ENCODE measurements at places on chromosomes 7 and 10.

DNA sequence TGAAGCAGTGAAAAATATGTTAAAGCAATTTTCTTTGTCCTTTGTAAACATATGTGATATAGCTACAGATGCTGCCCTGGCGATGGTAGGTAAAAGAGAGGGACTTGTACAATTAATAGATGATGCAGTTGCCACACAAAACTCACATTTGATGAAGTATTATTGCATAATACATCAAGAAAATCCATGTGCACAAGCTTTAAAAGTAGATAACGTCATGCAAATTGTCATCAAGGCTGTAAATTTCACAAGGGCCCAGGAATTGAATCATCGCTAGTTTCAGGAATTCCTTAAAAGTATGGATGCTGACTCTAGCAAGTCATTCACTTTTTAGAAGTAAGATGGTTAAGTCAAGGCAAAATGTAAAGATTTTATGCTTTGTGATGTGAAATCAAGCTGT is 10.0 kb downstream of the CYP3A5 start:
- no peak for ATAC-seq

DNA sequence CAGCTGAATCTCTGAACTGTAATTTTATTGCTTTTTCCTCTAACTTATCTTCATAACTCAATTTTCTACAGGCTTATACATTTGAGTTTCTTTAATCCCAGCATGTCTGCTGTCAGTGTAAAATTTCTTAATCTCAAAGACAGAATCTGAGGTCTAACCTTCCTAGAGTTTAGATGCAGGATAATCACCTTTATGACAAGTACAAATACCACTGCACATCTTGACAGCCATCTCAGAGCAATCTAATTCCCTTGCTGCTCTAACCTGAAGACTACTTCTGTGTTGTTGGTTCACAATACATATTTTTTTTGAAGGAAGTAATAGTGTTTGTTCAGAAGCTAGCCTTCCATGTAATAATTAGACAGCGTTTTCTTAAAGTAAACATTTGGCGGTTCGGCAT is 424.2 kb upstream of the ZWINT start:
- no peak for ATAC-seq

DNA sequence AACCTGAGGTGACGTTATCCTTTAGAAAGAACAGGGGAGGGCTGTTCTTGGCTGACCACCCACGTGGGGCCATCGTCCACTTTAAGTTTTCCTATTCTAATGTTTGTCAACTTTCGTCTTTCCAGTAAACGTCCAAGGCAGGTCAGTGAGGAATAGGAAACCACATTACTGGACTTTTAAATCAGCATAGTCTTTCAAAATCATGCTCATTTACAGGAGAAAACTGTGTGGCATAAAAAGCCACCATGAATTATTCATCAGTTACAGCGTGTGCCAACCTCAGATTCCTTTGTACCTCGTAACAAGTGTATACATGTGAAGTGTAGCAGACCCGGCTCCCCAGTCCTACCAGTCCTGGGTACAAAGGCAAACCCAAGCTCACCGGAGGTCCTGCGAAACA is 25.1 kb upstream of the ABLIM1 start:
- no peak for ATAC-seq

DNA sequence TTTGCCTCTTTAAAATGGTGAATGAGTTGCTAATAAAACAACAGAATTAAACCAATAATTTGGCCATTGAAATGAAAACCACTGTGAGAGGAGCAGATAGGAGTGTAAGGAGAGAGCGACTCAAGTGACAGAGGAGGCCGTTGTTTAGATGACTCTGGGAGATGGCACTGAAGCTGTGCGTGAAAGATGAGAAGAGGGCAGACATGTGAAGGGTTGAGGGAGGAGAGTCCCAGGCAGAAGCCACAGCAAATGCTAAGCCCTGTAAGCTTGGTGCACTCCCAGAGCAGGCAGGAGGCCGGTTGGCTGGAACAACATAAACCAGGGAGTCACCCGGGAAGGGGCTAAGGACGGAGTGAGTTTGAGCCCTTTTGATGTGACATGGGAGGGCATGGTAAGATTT is 814 bp upstream of the OPALIN start:
- ATAC-seq: no peak

DNA sequence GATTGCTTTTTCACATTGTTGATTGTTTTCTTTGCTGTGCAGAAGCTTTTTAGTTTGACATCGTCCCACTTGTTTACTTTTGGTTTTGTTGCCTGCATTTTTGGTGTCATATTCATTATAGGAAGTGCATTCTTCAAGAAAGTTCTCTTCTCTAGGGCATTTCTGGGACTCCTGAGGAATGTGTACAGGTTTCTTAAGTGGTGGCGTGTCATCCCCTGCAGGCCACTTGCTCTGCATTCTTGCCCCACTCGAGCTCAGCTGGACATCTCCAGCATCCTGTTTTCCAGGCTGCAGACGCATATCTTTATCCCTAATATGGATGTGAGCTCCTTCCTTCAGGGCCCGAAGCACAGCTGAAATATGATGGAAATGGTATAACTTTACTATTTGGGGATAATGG is 255.6 kb upstream of the HABP2 start:
- no peak for ATAC-seq

- no peak for ATAC-seq
Observed at GRCh38 chr7:112059675-112060074, 146.5 kb downstream of the DOCK4 start.

GRCh38 chr7:51455948-51456347 is 139.3 kb upstream of the COBL start:
- no peak for ATAC-seq

DNA sequence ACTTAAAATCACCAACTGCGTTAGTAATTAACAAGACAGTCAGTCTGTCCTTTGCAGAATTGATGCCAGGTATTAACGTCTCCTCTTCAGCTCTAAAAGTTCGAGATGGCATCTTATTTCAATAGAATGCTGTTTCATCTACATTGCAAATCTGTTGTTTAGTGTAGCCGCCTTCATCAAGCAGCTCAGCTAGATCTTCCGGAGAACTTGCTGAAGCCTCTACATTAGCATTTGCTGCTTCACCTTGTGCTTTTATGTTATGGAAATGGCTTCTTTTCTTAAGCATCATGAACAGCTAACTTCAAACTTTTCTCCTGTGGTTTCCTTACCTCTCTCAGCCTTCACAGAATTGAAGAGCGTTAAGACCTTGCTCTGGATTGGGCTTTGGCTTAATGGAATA is 95.5 kb upstream of the FAM20C start:
- no peak for ATAC-seq

- ATAC-seq: peak; percentile 90
Observed at GRCh38 chr10:47340608-47341170, 7.5 kb upstream of the RBP3 start.

DNA sequence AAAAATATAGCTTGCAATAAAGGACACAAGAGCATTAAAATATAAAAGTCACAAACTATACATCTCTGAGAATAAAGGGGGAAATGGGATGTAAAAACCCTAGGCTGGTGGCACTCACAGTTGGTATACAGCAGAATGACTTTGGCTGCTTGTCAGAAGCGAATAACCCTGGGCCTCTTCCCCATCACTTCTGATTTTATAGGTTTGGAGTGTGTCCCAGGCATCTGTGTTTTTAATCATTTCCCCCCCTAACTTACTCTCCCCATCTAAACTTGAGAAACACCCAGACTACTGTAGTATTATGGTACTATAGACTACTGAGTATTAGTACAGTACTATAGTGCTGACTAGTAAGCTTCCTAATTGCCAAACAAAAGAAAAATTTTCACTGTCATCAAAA is 1.8 kb upstream of the RPA3 start:
- no peak for ATAC-seq

DNA sequence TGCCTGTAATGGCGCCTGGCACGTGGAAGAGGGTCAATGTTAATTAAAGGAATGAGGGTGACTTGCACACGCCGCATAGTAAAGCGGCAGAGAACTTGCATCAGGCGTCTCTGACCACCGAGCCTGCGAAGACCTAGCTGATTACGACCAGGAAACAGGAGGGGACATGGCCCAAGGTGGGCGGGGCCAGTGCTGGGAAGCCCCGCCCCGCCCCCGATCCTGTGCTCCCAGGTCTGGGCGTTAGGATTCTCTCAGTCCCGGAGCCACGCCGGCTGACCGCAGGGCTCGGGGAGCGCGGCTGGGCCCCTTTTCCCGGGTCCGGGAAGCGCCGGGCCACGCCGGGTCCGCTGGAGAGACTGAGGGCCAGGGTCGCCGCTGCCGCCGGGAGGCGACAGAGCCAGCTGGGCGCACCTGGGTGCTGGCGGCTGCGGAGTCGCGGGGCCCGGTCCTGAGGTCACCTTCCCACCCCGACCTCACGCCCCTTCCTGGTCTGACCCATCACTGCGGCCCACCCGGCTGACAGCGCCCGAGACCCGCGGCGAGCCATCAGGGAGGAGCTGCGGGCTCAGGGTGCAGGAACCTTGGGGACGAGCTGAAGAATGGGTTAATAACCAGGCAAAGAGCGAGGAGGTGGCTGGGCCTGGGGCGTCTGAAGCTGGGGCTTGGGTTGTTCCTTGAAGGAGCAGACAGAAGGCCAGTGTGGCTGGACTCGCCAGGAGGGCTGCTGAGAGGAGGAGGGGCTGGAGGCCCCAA is 23.0 kb upstream of the GRID1 start:
- no peak for ATAC-seq

All from SK-N-SH treated with all-trans-retinoic acid at 6 μM for 48 hours (cell line).